Left ventricle myocardium superior (tissue), 1 donor: ENCODE measurements at places on chromosomes 13 and 19. TPM values are rescaled to one million over a fixed set of nuclear protein-coding genes. Genes with fewer than 3 reads are reported as not detected.
A peak's percentile ranks its signal among the peaks of the same experiment; 100 is the strongest.

The C2CD4C gene
- 1.3 TPM for total RNA-seq

The RB1 gene
- 34.2 TPM for total RNA-seq

The UBE2L5 gene
- total RNA-seq = not detected

The TEX30 gene
- total RNA-seq = 11.2 TPM

DNA sequence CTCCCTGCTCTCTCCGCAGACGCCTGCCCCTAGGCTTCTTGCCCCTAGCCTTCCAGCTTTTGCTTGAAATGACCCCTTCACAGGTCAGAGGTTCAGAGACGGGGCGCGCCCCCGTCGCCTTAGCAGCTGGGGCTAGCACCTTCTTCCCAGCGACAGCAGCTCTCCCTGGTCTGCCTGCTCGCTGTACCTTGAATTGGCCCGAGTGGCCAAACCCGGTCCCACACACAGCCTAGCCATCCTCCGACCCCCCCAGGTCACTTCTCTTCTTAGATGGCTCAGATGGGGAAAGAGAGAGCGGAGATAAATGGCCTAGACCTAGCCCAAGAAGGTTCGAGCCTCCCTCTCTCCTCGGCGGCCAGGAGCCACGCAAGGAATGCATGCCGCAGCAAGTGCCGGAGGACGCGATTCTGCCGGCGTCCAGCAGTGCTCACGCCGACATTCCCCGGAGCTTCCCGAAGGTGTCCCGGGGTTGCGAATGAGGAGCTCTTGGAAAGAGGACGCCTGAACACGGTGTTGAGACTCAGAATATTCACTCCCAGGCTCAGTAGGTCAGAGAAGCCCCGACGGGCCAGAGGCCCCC is 1.3 kb downstream of the CDX2 start:
- no peak for DNase-seq

DNA sequence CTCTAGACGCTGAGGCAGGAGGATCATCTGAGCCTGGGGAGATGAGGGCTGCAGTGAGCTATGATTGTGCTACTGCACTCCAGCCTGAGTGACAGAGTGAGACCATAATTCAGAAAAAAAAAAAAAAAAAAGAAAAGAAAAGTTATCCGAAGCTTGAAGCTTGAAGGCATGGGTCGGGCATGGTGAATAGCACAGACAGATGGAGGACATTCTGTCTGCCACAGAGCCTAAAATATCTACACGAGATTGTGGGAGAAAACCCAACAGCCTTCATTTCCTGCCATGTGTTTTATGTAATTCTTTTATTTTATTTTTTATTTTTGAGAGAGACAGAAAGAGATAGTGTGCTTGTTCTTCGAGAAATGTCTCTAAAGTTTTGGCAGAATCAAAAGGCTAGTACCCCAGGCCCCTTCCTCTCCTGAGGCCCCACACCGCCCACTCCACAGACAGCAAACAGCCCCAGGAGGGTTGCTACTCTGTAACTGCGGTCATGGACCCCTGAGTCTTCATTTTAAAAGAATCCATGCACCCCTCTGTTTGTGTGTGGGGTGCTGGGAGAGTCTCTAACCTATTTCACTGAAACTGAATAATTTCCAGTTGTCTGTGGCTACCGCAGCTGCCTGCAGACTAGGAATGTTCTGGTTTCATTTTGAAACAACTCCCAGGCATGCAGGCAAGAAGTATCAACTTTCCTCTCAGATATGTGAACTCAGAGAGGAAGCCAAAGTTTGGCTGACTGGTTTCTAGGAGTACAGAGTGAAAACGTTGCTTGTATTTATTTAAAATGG is 38.4 kb upstream of the RCBTB2 start:
- DNase-seq = no peak

- DNase-seq = no peak
Measured at GRCh38 chr13:104571161-104571892, 1505.1 kb upstream of the SLC10A2 start.

- no peak for DNase-seq
Measured at GRCh38 chr13:50511877-50512341, 331.6 kb downstream of the DLEU7 start.

- DNase-seq = no peak
Measured at GRCh38 chr19:41428481-41428859, 1.3 kb upstream of the B3GNT8 start.

GRCh38 chr13:113890774-113891480 is 27.1 kb upstream of the GAS6 start:
- no peak for DNase-seq

- no peak for DNase-seq
Measured at GRCh38 chr13:26616126-26616525, 58.6 kb downstream of the WASF3 start.

GRCh38 chr19:44903602-44904425 is 1.8 kb upstream of the APOE start:
- peak; percentile 84 for DNase-seq

- no peak for DNase-seq
Measured at GRCh38 chr13:99442273-99442895, 58.9 kb upstream of the TM9SF2 start.

DNA sequence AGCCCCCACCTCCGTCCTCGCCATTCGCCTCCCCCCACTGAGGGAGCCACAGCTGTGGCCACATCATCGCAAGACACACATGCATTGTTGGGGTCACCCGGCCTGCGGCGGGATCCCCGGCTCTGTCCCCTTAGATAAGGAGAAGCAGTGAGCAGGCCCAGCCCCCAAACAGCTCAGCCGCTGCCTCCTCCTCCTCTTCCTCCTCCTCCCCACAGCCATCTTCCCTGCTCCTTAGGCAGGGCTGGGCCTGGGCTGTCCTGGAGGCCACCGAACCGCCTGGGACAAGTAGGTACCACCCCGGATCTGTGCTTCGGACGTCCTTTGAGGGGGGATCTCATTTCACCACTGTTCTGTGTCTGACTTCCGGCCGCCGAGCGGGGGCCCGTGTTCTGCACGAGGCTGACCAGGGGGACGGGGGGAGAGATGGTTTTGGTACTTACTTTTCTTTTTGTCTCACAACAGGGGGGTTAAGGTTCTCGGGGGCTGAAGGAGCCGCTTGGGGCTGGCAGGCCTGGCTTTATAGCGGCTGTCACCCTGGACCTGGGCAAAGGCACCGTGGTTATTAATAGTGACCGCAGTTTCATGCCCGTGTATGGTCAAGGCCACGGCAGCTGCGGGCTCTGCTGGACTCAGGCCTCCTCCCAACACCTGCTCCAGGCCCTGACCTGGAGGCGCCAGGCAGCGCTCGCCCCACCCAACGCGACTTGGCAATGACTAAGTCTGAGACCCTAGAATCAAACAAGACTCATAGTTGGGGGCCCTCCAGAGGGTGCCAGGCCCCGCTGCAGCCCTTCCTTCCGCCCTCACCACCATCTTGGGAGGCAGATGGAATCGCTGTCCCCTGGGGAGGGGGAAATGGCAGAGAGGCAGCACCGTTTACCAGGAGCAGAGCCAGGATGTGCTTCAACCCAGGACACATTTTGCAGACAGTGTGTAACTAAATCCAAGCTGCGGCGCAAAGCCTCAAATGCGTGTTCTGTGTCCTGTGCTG is 18.3 kb downstream of the NMRK2 start:
- DNase-seq = peak; percentile 84

- DNase-seq = peak; percentile 91
Measured at GRCh38 chr19:32652894-32653598, 21.9 kb downstream of the ANKRD27 start.

- no peak for DNase-seq
Measured at GRCh38 chr13:98524391-98524790, 52.5 kb downstream of the STK24 start.

DNA sequence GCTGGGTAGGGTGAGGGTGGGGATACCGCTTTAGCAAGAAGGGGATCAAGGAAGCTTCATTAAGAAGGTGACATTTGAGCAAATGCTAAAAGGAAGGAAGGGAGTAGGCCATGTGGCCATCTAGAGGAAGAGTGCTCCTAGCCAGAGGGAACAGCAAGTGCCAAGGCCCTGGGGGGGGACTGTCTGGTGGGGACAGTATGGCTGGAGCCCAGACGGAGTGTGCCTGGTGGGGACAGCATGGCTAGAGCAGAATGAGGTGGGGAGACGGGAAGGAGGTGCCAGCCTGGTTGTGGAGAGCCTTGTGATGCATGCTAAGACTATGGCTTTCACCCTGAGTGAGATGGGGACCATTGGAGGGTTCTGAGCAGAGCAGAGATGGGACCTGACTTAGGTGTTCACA is 2.1 kb upstream of the TGFB1 start:
- peak; percentile 50 for DNase-seq

- DNase-seq = no peak
Measured at GRCh38 chr13:40026741-40027140, 371.3 kb downstream of the COG6 start.

GRCh38 chr19:679418-680286 is 3.5 kb downstream of the FSTL3 start:
- DNase-seq = peak; percentile 82

- no peak for DNase-seq
Measured at GRCh38 chr13:38862443-38862842, 128.2 kb downstream of the STOML3 start.

DNA sequence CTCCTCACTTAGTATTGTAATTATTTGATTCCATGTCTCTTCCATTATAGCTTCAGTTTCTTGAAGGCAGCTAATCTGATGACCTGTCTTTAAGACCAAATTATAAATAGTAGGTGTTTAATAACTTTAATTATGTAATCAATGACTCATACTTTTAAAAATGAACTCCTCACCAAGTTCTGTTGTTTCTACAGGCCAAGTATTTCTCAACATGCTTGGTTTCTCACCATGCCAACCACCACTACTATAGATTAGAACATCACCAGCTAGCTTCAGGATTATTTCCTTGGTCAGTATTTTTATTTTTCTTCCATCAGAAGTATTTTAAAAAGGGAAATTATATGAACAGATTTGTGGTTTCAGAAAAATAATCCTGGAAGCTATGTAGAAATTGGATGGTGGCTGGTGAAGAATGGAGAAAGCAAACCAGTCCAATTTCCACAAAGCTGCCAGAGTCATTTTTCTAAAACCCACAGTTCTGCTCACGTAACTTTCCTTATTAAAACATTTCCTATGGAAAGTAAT is 237.7 kb upstream of the DACH1 start:
- no peak for DNase-seq

DNA sequence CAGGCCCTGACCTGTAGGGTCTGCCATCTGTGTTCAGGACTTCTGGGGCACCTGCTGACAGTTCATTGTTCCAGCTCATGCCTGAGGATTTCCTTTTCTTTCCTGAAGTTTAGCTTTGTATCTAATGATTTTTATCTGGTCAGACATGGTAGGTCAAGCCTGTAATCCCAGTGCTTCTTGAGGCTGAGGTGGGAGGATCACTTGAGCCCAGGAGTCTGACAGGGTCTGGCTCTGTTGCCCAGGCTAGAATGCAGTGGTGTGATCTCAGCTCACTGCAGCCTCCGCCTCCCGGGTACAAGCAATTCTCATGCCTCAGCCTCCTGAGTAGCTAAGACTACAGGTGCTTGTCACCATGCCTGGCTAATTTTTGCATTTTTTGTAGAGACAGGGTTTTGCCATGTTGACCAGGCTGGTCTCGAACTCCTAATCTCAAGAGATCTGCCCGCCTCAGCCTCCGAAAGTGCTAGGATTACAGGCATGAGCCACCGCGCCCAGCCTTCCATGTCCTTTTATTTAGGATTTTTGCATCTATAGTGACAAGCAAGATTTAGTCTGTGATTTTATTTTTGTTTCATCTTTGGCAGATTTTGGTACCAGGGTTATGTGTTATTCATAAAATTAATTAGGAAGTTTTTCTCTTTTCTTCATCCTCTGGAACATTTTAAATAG is 33.2 kb downstream of the CHST8 start:
- no peak for DNase-seq

- DNase-seq = no peak
Measured at GRCh38 chr13:110463871-110464510, 97.5 kb downstream of the RAB20 start.

- peak; percentile 35 for DNase-seq
Measured at GRCh38 chr13:76887076-76887563, 915 bp upstream of the KCTD12 start.

- no peak for DNase-seq
Measured at GRCh38 chr13:85241060-85241459, 558.2 kb downstream of the SLITRK6 start.

- DNase-seq = no peak
Measured at GRCh38 chr13:110560601-110561343, 750 bp downstream of the RAB20 start.
